Head of caudate nucleus (tissue), 42 donors: ENCODE measurements at places on chromosomes 12 and 14.

DNA sequence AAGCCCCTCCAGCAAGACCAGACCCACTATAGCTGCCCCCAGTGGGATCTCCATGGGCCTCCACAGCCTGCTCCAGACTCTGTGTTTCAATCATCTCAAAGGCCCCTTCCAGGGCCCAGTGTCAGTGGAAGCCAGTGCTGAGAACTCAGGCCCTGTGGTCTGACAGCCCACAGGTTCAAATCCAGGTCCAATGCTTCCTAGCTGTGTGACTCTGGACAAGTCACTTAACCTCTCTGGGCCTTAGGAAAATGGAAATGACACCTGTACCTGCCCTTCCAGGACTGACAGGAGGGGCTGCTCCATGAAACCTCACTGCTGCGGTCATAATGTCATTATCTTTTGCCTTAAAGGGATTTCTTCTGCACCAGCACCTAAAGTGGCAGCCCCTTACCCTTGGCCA is 101.9 kb downstream of the NCOR2 start:
- no peak for DNase-seq

DNA sequence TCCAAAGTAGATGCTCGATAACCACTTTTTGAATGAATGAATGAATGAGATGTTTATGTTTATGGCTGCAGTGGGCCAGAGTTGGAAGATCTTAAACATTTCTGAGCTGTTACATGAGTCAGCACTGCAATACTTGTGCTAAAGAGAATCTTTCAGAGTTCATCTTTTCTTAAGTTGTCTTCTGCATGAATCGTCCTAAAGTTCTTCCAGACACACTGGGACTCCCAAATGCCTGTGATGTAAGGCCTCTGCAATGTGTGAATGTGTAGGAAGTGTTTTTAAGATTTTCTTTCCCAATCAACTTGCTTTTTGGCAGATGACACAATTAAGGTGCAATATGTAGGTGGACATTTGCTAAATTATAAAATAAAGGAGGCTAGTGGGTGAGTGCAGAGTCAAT is 50.3 kb upstream of the TRIM9 start:
- DNase-seq: no peak

- no peak for DNase-seq
These were observed 41.6 kb upstream of the TTC7B start for GRCh38 chr14:90857866-90858265.

DNA sequence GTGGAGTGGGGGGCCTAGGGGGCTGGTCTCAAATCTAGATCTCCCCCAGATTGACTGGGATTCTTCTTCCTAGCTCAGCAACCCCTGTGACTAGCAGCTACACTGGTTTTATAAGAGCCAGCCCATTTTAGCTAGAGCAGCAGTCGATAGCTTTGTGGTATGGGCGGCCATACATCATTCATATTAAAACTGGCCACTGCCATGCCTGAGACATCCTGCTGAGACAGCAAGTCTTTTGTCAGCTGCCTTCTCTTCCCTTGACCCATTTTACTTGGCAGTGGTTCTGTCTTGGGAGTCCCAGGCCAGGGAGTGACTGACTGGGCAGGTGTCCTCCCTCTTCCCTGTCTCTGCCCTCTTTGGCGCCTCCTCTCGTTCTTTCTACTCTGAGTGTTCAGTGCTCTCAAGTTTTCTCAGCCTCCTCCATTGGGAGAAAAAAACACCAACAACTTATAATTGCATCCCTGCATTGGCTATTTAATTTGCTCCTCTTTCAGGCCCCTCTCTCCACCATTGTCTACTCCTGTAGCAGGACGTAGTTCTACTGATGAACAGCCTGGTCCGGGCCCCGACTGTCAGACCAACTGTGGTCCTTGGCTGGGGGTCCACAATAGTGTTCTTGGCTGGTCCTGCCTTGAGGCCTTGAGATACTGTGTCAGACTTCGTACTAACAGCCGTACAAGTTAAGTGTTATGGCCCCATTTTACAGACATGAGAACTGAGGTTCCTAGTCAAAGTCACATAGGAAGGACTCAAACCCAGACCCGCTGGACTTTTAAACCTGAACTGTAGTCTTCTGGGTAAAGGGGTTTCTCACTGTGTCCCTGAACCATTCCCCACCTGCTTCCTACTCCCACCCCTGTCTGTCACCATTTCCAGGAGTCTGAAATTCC is 18.3 kb upstream of the JDP2 start:
- no peak for DNase-seq

- DNase-seq: no peak
These were observed 207.7 kb downstream of the RAD51B start for GRCh38 chr14:68027276-68027675.

- DNase-seq: no peak
These were observed 46.3 kb downstream of the KCNA1 start for GRCh38 chr12:4956054-4956453.

GRCh38 chr12:66584673-66585072 is 94.2 kb downstream of the GRIP1 start:
- DNase-seq: no peak

- no peak for DNase-seq
These were observed 4.5 kb downstream of the TMX1 start for GRCh38 chr14:51244591-51244990.

GRCh38 chr12:112967306-112967705 is 11.0 kb upstream of the OAS2 start:
- no peak for DNase-seq
